ENCODE measurements at places on chromosomes 7 and 10.
A peak's percentile ranks its signal among the peaks of the same experiment; 100 is the strongest.

- no peak for DNase-seq
Observed at GRCh38 chr7:145009876-145010275, 174.0 kb upstream of the TPK1 start.

DNA sequence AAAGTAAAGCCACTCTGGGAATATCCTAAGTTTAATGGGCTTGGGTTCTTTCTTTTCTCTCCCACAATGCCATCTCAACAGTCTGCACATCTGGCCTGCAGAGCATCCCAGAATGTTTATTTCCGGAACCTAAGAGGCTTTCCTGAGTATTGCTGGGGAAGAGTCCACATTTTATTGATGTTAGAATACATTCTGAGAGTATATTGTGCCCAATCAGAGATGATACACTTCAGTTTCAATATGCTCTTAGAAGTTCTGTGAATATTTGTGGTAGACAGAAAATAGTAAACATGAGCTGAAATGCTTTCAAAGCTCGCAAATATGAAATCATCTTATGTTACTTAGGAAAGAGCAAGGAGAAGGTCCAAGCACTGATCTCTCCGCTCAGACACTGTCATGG, 200.6 kb downstream of the TWIST1 start:
- no peak for DNase-seq

GRCh38 chr10:6185039-6185716, 17.6 kb upstream of the PFKFB3 start:
- DNase-seq: no peak

- no peak for DNase-seq
Observed at GRCh38 chr7:133699386-133699785, 427.8 kb upstream of the LRGUK start.

DNA sequence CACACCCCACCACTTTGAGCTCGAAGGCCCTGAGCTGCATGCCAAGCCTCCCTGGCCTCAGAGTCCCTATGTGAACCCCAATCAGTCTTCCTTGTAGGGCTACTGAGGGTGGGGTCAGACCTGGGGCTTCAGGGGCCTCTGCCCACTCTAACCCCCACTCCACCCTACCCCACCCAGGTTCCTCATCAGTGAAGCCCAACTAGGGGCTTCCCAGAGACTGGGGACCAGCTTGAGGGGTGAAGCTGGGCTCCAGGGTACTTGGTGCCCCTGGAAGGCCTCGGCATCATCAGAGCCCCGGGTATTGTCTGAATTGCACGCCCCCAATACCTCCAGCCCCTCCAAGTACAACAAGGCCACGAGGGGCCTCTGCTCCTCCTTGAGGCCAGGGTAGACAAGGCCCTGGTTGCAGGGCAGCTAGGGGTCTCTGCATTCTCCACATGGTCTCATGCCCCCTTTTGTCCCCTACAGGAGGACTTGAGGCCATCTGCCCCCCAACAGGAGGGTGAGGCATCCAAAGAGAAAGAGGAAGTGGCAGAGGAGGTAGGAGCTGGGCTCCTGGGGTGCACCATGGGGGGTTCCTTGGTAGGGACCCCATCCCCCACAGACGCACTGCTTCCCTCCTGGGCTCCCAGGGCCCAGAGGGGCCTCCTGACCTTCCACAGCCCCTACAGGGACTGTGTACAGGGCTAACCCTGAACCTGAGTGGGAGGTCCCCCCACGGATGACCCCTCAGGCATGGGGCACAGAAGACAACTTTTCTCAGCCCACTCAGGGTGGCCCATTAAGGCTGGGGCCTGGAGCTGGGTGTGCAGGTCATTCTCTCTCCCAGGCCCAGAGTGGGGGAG, 4.0 kb downstream of the SNCG start:
- no peak for DNase-seq

- DNase-seq: no peak
Observed at GRCh38 chr7:12291870-12292269, 80.8 kb downstream of the TMEM106B start.

- no peak for DNase-seq
Observed at GRCh38 chr10:86851328-86852207, 95.1 kb downstream of the BMPR1A start.

- DNase-seq: no peak
Observed at GRCh38 chr7:45447296-45447695, 126.9 kb upstream of the ADCY1 start.

GRCh38 chr7:54856856-54857255, 97.8 kb upstream of the SEC61G start:
- no peak for DNase-seq

GRCh38 chr10:113958631-113959382, 84.9 kb upstream of the ADRB1 start:
- peak; percentile 50 for DNase-seq

- DNase-seq: no peak
Observed at GRCh38 chr7:1317646-1318045, 85.0 kb downstream of the UNCX start.

DNA sequence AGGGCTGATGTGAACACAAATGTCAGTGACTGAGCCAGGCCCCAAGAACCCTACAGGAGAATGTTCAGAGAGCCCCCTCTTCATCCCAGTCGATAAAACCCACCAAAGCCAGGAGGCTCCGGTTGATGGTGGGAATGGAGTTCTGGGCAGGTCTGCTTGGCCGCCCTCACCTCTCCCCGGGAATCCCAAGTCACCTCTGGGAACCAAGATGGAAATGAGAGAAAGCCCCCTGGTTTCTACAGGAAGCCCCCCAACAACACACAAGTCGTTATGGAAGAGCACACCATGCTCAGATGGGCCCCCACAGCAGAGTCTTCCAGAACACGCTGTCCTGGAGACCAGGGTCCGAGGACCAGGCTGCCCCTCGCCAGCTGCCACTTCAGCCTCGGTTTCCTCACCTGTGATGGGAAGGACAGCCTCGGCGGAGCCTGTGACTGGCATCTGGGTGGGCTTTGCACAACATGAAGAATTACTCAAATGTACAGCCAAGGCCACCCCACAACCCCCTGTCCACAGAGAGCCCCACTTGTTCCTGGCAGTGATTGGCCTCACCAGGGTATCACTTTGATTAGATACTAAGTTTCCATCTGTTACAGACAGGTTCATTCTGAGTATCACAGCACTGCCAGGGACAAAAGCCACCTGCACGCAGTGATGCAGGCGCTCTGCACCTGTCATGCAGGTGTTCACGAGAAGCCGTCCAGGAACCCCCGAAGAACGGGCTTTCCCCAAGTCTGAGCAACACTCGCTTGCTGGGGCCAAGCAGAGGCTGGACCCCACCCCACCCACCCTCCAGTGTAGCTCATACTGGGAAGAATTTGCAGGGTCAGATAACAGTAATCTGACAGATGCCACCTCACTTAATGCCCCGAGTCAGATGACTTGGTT, 57.6 kb downstream of the MKI67 start:
- DNase-seq: no peak

- no peak for DNase-seq
Observed at GRCh38 chr10:78776756-78777155, 292.0 kb upstream of the ZMIZ1 start.

GRCh38 chr7:23915236-23915635, 205.2 kb downstream of the STK31 start:
- no peak for DNase-seq

DNA sequence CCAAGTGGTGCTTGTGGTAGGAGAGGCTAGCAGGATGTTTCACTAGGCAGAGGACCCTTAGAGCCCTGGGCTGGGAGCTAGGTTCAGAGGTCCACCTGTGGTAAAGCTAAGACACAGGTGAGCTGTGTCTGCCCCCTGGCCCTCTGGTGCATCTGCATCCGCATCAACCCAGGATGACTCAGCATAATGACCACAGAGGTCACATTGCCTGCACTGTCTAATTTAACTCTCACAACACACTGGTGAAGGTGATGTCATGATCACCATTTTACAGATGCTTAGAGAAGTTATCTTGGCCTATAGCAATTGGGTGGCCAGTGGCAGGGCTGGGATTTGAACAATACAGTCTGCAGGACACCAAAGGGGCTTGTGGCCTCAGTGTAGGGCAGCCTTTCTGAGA, 33.1 kb downstream of the HABP2 start:
- no peak for DNase-seq

- DNase-seq: no peak
Observed at GRCh38 chr7:36306222-36306621, 83.4 kb upstream of the ANLN start.

GRCh38 chr10:93461109-93461806, 20.9 kb downstream of the MYOF start:
- no peak for DNase-seq

DNA sequence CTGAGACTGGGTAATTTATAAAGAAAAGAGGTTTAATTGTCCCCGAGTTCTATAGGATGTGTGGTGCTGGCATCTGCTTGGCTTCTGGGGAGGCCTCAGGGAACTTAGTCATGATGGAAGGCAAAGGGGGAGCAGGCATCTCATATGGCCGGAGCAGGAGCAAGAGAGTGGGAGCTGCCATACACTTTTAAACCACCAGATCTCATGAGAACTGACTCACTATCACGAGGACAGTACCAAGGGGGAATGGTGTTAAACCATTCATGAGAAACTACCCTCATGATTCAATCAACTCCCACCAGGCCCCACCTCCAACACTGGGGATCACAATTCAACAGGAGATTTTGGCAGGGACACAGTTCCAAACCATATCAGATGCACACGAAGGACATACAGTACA, 199.9 kb upstream of the DPP6 start:
- DNase-seq: no peak

DNA sequence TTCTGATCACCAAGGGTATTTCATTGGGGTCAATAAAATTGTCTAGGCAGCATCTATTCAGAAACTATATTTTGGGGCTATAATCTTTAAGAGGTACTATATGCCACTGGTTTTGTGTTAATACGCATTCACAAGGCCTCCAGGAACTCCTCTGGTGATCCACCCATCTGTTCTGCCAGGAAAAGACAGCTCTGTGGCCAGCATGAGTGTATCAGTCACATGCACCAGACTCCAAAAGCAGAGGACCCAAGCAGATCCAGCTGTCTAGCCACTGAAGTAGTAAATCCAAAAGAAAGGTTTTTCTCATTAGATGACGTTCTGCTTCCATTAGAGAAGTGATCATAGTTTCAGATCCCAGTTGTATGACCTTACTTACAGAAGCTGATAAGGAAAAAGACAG, 199.6 kb upstream of the CELF2 start:
- no peak for DNase-seq

GRCh38 chr10:77833792-77834191, 92.8 kb downstream of the DLG5 start:
- no peak for DNase-seq

DNA sequence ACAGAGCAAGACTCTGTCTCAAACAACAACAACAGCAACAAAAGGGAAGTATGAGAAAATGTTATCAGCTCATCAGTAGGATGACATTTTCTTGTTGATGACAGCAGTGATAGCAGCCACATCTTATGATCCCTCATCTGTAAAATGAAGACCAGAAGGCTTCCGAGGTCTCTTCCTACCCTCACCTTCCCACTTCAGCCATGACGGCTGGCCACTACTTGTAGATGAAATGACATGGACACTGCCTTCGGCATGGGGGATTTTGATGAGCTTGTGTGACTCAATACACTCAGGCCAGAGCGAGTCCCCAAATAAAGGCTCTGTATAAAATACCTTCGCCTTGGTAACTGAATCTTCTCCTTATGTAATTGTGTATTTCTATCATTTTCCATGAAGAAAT, 6.7 kb downstream of the ECHDC3 start:
- DNase-seq: no peak

DNA sequence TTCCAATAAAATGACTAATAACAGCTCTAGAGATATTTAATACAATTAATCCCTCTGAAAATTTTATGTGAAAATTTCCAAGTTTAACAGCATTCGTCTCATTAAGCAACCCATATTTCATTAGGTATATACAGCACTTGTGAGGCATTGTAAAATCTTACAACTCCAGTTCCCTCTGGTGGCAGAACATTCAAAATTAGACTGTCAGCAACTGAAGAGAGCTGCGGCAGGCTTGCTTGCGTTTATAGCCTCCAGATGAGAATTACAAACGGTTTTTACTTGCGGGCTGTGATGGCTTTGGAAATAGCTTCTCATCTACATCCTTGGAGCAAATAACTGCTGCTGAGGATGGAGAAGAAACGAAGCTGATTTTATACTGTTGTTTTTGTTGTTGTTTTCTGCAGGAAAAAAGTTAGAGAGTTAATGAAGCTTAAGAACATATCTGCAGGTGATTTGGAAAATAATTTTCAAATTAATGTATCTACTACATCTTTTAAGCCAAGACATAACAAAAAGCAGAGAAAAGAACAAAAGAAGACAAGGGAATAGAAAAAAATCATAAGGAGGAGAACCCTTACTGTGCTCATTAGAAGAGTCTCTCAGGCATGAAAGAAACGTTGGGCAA, 171.3 kb downstream of the MAGI2 start:
- peak; percentile 31 for DNase-seq

GRCh38 chr7:157253850-157254249, 83.0 kb upstream of the DNAJB6 start:
- no peak for DNase-seq

DNA sequence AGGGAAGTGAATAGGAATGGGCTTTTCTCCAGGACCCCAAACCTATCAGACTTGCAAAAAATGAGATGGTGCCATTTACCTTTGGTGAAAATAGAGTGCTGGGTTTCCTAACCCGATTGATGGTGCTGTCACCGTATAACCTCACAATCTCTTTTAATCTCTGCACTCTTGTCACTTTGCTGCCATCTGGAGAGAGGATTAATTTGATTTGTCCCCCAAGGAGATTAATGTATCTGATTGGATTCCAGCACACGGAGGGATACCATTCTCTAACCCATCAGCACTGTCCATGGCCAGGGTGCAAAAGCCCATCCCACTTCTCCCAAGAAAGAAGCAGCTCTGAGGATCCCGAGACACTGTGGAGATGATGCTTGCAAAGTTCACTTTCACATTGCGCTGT, 86.3 kb upstream of the NFE2L3 start:
- DNase-seq: no peak

DNA sequence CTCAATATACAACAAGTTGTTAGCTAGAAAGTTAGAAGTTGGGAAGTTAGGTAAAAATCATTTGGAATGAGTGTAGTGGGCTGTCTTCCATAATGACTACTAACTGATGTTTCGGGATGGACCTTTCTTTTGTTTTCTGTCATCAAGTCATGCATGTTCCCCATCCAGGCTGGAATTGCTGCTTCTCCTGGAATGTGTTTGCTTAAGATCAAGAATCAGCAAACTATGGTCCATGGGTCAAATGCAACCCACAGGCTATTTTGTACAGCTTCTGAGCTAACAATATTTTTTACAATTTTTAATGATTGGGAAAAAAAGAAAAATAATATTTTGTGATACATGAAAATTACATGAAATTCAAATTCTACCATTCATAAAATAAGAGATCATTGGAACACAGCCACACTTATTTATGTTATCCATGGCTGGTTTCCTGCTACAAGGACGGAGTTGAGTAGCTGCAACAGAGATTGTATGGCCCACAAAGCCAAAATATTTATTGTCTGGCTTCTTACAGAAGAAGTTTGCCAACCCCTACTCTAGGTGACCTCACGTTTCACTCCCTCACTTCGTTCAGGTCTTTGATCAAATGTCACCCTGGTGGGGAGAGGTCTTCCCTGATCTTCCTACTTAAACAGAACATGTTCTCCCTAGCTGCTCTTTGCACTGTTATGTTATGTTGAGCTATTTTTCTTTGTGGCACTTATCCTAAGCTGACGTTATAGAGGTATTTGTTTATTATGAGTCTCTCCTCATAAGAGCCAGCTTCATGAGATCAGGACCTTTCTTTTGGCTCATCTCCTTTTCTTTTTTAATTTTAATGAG, 127.1 kb downstream of the RALA start:
- DNase-seq: no peak
